ENCODE measurements at places on chromosomes 11 and 22.

DNA sequence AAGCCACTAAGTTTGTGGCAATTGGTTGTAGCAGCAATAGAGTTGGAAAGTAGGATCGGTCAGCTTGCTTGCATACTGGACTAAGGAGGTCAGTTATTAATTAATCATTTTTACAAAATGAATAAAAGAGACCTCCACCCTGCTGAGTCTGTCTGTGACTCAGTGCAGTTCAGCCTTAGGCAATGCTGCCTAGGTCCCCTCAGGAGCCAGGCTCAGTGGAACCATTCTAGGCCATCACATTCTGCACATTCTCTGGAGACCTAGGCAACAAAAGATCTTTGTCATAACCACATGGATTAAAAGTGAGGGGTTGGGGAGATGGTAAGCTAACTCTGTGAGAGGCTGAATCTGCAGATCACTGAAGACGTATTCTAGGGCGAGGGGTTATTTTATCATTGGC lies 178.7 kb upstream of the CADM1 start:
- no peak for DNase-seq

DNA sequence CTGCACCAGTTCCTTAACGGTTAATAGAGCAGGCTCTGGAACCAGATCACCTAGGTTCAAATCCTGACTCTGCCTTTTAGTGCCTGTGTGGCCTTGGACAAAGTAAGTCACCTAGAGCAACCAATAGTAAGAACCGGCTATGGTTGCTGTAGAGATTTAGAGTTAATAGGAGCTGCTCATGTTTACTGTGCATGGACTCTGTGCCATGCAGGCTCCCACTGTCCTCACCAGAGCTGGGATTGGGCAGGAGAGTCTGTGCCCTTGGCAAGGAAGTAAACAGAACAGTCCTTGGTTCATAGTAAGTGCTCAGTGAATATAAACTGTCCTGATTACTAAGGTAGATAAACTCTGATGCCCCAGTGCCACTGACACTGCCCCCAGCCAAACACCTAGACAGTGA lies 1.4 kb upstream of the TP53I11 start:
- DNase-seq: no peak

GRCh38 chr11:27705873-27706820 lies 5.9 kb upstream of the BDNF start:
- DNase-seq: no peak

GRCh38 chr11:23866641-23867040 lies 630.2 kb upstream of the LUZP2 start:
- DNase-seq: no peak

- no peak for DNase-seq
Observed at GRCh38 chr11:116386118-116386699, 386.6 kb downstream of the BUD13 start.

DNA sequence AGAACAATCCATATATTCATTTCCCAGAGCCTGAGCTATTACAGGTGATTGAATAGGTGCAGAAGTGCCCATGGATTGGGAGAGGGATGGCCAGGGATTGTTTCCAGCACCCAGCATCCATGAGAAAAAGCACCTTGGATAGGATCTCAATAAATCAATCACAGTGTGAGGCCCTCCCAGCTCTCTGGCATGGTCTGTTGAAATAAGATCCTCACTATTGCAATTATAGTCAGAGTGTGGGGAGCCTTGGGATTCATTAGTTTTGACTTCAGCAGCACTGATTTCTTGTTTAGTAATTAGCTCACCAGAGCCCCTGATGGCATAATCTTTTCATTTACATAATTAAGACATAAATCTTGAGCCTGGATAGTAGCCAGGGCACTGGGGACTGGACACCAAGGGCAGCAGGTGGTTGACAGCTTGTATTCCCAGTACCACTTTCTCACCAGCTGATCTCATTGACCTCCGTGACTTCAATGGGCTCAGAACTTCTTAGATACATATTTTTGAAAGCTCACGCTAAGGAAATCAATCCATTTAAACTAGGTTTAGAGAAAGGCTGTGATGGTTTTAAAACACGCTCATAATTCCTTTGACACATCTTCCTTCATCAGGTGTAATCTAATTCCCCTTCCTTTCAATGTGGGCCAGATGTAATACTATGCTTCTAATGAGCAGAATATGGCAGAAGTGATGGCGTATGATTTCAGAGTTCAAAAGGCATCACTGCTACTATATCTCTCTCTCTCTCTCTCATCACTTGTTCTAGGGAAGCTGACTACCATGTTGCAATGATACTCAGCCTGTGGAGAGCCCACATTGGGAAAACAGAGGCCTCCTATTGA lies 22.1 kb upstream of the DRD2 start:
- DNase-seq: no peak

GRCh38 chr11:121472312-121472711 lies 19.5 kb upstream of the SORL1-AS1 start:
- DNase-seq: no peak

GRCh38 chr11:35099278-35100012 lies 39.5 kb upstream of the CD44 start:
- DNase-seq: no peak
